ELR (cell line): ENCODE measurements at places on chromosomes 16 and 17.

DNA sequence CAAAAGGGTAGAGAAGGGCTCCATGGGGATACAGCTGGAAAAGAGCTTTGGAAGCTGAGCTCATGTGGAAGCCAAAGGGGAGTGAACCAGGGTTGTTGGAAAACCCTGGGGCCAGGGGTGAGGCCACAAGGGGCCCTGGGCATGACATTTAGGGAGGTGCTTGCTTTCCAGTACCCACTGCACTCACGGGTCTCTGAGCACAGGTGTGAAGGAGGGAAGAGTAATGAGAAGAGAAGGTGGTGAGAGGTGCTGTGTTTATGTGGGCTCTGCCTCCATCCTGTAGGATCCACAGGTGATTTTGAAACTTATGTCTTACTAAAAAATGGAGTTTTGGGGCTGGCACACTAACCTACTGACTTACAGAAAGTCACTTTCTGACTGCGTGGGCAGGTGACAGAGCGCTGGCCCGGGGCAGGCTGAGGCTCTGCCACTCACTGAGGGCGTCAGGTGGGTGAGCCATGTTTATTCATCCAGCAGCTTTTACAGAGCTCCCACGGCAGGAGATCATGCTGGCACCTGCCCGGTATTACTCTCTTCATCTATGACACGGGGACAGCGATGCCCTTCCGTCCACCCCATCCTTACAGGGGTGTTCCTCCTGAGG is 18.9 kb downstream of the KSR1 start:
- no peak for DNase-seq

DNA sequence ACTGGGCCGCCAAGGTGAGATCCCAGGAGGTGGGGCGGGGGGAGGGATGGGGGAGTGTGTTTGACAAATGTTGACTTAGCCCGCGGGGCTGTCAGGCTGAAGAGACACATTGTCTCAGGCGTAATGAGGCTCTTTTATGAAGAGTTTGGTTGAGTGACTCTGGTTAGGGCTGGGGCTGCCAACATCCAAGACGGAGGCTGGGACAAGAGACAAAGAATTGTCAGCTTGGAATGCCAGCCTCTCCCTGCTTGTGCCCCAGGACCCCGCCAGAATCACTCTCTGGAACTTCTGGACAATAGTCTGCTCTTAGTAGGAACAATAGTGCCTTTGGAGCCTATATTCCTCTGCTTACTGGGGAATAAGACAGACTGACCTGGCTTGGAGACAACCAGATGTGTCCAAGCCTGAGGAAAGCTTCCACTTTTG is 24.0 kb downstream of the PCTP start:
- no peak for DNase-seq

GRCh38 chr16:30637944-30638343 is 12.8 kb upstream of the PRR14 start:
- DNase-seq = peak; percentile 78

GRCh38 chr17:33725675-33726271 is 432.7 kb upstream of the ASIC2 start:
- peak; percentile 30 for DNase-seq

- DNase-seq = no peak
These were observed 138.5 kb upstream of the TBX2 start for GRCh38 chr17:61261001-61261637.

- no peak for DNase-seq
These were observed 142.6 kb downstream of the WSCD1 start for GRCh38 chr17:6212766-6213165.

DNA sequence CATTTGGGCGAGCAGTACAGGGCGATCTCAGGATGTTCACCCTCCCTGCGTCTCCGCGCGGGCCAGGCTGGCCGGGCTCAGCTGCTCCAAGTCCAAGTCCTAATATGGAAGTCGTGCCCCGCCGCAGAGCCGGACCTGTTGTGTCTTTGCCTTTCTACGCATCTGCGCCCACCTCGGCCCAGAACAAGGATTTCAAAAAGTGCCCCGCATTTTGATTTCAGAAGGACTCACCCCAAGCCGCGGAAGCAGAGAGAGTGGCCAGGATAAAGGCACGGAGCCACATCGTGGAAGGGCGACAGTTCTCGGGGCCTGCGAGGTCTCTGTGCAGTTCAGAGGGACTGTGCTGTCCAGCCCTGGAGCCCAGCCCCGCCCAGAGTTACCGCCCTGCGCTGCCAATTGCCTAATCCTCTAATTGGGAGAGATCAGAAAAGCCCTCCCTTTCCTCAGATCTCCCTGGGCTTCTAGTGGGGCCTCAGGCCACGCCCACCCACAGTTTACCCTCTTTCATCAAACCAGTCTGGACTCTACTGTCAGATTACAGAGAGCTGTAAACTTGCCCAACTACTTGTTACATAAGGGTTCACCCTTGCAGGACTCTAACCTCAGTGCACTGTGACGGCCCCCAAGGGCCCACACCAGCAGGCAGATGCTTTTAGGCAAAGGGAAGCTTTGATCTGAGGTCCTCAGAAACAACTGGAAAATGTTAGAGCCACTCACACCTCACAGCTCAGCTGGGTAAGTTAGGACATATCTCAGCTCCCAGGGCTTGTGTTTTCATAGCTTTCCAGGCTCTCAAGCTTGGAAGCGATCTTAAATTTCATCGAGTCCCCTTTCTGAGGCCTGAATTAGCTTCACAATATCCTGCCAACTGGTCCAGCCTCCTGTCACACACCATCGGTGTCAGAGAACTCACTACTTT is at the start of gene CES1:
CES1 (minus strand) TSS at position 324 of the 919 bp plus-strand sequence; CDS start at position 283, 41 bp downstream.
- DNase-seq = no peak

DNA sequence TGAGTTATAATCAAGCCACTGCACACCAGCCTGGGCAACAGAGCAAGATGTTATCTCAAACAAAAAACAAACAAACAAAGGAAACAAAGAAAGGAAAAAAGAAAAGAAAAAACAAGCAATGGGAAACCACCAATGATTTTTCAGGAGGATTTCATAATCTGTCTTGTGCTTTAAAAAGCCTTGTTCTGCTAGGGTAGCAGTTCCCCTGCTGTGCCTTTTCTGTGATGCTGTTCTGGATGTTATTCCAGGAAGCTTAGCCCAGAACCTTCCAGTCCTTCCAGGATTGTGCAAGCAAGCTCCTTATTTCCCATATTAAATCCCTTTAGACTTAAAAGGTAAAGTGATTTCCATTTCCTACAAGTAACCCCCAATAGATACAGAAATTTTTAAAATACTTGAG is 171.1 kb downstream of the ABCC12 start:
- DNase-seq = no peak

GRCh38 chr16:22732959-22733358 is 81.0 kb upstream of the HS3ST2 start:
- no peak for DNase-seq

DNA sequence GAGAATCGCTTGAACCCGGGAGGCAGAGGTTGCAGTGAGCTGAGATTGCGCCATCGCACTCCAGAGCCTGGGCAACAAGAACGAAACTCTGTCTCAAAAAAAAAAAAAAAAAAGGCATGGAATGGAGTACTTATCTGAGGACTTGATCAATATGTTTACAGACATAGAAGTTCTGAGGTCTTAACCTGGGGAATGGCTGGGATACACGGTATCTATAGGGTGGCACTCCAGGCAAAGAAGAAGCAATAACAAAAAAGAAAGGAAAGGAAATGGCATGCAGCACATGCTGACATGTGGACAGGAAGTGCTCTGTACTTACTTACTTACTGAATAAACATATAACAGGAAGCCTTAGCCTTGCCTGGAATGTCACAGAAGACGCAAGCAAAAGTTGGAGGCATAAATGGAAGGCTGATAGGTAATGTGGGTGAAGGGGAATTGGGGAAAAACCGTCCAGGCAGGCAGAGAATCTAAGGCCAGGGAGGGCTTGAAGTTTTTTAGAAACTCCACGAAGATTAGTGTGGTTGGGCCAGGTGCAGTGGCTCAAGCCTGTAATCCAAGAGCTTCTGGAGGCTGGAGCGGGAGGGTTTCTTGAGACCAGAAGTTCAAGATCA is 10.1 kb upstream of the SPOP start:
- peak; percentile 55 for DNase-seq
